ENCODE measurements at places on chromosomes 2 and 18.
A peak's percentile ranks its signal among the peaks of the same experiment; 100 is the strongest.

DNA sequence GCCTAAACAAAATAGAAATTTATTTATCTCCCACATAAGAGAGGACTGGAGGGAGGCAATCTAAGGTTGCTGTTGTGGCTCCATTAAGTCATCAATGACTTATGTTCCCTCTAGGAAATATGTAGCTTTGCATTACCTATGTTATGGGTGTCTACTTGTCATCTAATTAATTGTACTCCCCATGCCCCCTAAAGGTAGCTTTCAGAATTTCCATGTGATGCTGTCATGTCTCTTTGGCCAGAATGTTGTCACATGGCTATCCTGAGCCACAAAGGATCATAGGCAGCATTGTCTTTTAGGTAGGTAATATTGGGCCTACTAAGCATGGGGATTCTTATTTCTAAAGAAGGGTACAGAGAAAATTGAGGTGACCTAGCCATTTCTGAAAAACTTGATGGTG, 935.6 kb upstream of the FANCL start:
- no peak for DNase-seq

GRCh38 chr2:172169611-172170010, 66.9 kb upstream of the DLX2 start:
- DNase-seq: no peak

- no peak for DNase-seq
Observed at GRCh38 chr18:13292736-13293135, 74.2 kb downstream of the LDLRAD4 start.

GRCh38 chr18:23740105-23740830, 51.0 kb downstream of the LAMA3 start:
- DNase-seq: no peak

DNA sequence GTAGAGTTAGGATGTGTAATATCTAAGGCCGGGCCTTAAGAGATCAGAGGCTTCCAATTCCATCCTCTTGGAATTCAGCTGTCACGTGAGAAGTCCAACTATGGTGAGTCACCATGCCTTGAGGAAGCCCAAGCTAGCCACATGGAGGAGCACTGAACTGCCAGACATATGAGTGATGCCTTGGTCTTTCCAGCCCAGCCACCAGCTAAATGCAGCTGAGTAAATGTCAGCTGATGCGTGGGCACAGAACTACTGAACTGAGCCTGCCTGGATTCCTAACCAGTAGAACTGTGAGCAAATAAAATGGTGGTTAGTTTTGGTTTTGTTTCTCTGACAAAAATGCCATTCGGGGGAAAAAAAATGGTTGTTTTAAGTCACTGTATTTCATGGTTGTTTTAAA, 153.7 kb upstream of the SERTAD2 start:
- peak; percentile 36 for DNase-seq

DNA sequence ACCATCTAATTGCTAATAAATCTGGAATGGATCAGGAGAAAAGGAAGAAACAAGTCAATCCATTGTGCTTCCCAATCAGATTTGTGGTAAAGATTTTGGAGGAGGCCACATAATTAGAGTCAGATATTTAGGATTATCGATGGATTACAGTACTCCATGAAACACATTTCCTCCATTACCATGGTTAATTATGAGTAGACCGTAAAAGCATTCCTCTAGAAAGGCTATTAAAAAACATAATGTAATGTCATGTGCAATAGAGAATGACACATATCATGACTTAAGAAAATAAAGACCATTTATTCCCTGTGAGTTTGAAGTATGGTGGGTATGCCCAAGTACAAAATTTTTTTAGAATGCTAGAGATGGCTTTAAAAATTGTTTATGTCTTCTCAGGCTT, 96.1 kb downstream of the ITGA4 start:
- DNase-seq: no peak

- peak; percentile 28 for DNase-seq
Observed at GRCh38 chr2:26757873-26758789, 6.0 kb upstream of the SLC35F6 start.

DNA sequence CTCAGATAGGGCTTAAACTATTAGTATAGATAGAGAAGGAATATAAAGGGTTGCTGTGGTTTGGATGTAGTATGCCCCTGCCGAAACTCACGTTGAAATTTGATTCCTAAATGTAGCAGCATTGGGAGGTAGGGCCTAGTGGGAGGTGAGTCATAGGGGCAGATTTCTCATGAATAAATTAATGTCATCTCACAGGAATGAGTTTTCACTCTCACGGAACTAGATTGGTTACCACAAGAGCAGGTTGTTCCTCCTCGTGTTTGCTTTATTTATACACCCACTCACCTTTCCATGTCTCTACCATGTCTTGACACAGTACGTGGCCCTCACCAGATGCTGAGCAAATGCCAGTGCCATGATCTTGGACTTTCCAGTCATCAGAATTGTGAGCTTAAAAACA, 218.2 kb downstream of the RBM43 start:
- no peak for DNase-seq

GRCh38 chr18:34787931-34788532, 77.9 kb downstream of the DTNA start:
- peak; percentile 21 for DNase-seq

- DNase-seq: no peak
Observed at GRCh38 chr2:157840568-157841156, 35.5 kb downstream of the ACVR1 start.

DNA sequence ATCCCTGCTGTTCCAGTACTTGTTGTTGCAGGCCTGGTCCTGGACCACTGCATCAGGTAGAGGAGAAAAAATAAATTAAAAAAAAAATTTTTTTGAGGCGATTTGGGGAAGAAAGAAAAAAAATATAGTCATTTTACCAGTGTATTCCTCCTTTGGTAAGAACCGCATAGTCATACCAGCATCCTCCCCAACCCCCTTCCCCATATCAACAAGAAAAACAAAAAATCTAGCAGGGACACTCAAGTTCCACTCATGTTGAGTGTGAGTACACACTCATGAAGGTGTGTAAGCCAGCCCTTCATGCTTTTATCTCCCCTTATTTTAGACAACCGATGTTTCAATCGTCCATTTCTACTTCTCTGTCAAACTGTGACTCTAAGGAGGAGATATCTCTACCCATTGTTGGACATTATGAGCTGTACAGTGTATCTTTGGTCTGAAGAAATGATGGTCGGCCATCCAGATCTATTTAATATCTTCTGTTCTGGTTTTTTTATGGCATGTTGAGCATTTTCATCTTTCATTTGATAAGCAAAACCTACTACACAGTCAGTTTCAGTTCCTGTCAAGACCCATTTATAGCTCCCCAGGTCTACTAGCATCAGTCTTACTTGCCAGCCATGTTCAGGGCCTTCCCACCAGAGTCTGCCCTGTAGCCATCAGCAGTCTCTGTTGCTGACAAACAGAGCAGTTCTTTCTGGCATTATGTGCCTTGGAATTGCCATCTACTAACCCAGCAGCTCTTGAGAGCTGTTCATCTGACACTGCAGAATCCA, 20.0 kb downstream of the ELP2 start:
- no peak for DNase-seq

DNA sequence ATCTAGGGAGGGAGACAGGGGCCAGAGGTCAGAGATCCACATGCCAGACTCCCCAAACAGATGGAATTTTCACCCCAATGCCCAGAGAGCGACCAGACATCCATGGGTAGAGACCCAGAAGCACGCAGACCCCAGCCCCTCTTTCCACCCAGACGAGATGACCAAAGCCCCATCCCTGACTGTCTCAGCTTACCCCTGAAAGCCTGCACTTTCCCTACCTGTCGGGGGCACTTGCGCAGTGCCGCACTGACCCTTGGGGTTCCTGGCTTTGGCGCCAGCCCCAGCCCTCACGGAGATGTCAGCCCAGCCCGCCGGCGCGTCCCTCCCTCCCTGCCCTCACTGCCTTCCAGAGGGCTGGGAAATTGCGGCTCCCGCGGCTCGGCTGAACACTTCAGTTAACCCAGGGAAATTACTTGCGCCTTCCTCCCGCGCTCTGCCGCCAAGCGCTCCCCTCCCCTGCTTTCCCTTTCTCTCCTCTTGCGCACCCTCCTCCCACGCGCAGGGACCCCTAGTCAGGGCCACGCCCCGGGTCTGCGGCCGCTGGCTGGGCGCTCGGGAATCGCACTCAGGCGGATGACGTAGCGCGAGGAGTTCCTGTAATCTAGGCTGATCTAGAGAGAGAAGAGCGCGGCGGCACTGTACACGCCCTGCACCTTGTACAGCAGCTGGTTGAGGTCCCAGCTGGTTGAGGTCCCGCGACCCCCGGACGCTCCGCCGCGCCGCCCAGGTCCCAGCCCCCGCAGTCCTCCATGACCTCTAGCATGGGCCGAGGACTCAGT, 12.0 kb downstream of the ALPG start:
- no peak for DNase-seq

GRCh38 chr18:37508207-37508606, 57.4 kb downstream of the CELF4 start:
- no peak for DNase-seq

DNA sequence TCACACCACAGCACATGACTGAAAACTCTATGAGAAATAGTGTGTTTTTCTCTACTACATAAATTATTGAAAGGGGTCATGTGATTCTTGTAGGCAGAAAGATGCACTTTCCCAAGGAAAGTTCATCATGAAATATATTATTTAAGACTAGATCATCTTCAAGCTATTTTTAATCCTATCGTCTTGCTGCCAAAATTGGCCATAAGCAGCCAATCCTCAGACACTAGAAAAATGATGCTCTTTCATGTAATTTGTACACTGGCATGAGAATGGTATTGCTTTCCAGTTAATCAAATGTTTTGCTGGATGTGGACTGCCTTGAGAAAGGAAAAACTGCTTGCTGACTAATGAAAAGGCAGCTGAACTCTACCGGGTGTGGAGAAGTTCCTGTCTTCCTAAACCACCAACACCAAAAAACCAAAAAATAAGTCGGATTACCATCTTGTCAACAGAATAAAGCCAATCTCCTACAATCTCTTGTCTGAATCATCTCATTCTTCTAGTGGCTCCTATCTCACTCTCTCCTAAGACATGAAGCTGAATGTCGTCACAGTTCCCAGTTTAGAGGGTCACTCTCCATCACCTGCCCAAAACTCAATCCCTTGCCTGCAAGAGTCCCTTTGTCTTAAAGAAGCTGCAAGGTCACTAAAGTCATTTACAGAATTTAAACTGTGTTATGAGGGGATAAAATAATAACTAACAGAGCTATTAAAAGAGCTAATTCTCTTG, 5.3 kb downstream of the BCL2 start:
- DNase-seq: no peak

- DNase-seq: peak; percentile 45
Observed at GRCh38 chr2:108986916-108987510, 2.0 kb downstream of the EDAR start.

DNA sequence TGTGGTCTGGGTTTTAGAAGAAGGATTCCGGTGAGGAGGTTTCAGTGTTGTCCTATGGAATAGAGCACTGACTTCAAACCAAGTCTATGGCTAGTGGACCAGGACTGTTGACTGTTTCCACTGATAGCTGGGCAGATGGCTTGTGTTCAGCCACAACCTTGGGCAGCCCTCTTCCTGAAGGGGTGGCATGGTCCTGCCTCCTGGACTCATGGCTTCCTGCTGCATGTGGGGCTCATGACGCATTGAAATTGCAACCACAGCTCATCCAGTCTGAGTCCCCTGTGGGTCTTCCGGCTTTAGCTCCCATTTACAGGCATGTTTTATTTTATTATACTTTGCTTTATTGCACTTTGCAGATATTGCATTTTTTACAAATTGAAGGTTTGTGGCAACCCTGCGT, 105.0 kb downstream of the B3GNT2 start:
- DNase-seq: no peak

DNA sequence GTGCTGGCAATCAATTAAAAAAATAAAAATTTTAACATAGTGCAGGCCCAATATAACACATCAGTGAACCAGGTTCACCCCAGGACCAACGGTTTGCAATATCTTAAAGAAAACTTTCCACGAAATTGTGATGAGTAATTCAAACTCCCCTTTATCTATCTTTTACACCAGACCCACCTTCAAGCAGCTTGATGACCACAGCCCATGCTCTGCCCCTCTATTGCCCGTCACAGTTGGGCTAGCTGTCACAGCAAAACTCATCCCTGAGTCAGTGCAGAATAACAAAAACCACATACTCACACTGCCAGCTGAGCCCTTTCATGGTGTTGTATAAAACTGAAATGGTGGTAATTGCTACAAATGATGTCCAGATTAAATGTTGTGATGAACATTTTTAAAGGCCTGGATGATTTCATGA, 112.5 kb upstream of the CREB1 start:
- no peak for DNase-seq

- peak; percentile 56 for DNase-seq
Observed at GRCh38 chr2:231926761-231927565, 767 bp upstream of the NPPC start.

- no peak for DNase-seq
Observed at GRCh38 chr2:43438342-43438741, 157.5 kb downstream of the THADA start.

- DNase-seq: no peak
Observed at GRCh38 chr2:219497495-219498279, 1.0 kb upstream of the GMPPA start.

GRCh38 chr18:74733598-74733997, 135.9 kb downstream of the ZNF407 start:
- no peak for DNase-seq

DNA sequence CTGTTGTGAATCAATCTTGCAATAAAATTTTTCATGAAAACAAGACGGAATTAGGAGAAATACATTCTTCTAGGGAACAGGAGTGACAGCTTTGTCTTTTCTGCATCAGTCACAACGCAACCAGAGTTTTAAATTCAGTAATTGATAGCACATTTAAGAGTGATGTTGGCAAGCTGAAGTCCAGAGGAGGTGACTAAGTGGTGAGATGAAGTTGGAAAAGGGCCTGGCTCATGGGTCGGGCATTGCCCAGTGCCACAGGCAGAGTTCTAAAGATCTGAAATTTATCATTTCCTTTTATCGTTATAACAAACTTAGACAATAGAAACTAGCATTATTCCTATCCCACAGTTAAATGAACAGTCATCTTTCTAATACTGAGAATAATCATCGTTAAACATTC, 764.6 kb upstream of the ZEB2 start:
- DNase-seq: no peak

GRCh38 chr2:38500283-38500634, 102.5 kb downstream of the HNRNPLL start:
- no peak for DNase-seq

DNA sequence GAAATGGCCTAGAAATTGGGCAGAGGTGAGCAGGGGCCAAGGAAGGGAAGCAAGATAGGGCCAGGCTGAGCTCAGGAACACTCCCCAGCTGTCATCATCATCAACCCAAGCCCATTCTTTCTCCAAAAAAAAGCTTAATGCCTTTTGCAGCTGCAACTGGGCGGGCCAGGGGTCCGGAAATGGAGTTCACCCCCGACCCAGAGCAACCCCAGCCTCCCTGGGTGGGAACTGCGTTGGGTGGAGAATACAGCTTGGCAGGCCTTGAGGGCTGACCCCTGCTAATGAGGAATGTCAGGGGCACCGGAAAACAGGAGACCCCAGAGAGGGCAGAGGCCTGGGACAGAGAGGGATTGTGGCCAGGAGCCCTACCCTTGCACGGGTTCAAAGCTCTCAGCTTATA, 64.8 kb downstream of the TNS1 start:
- no peak for DNase-seq

- DNase-seq: no peak
Observed at GRCh38 chr2:106709229-106709628, 176.7 kb downstream of the ST6GAL2 start.
